ENCODE measurements at places on chromosomes 5 and 9.

DNA sequence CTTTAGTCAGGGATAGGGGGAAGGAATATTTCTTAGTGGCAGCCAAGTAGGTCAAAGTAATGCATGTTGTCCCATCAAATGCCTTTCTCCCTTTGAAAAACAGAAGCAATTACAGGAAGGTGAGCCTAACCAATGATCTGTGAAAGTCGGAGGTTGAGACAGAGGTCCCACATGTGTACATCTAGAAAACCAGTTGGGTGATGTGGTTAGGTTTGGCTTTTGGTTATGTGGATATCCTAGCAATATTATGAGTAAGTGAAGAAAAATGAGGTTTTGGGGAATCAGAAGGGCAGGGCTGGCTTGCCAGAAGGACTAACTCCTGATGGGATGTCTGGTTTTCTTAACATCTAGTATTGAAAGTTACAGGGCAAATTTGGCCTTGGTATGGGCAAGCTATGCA is 63.4 kb upstream of the PALM2AKAP2 start:
- DNase-seq, result no peak

DNA sequence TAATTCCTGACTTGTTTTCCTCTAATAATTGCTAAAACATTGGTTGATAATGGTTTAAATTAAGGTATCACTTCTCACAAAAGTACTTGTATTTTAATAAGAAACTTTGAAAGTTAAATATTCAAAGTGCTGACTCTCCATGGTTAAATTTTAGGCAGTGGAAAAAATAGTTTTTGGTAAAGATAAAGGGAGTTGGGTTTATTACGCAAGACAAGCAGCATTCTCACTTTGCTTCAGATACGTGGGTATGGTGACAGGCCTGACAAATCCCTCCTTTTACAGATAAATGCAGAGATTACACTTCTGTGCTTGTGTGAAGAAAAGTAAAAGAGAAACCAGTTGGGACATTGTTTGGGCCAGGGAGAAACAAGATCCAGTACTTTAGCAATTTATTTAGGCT is 14.5 kb upstream of the FAM170A start:
- no peak for DNase-seq

- DNase-seq, result no peak
Observed at GRCh38 chr9:14051419-14051818, 262.5 kb downstream of the NFIB start.

DNA sequence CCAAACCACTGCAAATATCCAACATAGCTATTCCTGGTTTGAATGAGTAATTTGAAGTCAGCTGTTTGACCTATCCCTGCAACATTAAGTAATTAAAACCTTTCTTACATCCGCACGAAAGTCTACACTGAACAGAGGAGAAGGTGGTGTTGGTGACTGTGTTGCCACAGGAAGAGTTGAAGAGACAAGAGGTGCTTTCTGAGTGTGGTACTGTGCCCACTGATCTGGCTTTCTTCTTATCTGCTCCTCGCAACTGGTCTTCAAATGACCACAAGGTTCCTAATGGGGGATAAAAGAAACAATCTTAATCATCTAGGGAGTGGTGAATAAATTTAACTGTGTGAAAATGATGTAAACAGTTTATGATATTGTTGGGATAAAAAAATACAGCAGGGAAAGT is 29.4 kb upstream of the PDCL start:
- DNase-seq, result no peak

- DNase-seq, result no peak
Observed at GRCh38 chr9:119768266-119768665, 399.0 kb upstream of the BRINP1 start.

DNA sequence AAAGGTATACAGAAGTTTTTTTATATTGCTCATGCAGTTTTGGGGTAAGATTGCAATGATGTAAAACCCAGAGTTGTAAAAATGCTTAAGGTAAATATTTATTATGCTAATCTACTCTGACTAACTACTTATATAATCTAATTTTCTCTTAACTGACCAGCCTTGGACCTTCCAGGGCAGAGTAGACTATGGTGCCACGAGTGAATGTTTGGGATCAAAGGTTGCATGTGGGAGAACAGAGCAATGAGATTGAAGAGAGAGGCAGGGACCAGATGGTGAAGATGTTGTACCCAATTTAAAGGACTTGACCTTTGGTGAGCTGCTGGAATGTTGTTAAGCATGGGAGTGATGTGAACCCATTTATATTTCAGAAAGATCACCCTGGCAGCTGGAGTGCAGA is 34.8 kb upstream of the PANK3 start:
- no peak for DNase-seq

- DNase-seq, result no peak
Observed at GRCh38 chr5:58069846-58070245, 390.0 kb downstream of the PLK2 start.

DNA sequence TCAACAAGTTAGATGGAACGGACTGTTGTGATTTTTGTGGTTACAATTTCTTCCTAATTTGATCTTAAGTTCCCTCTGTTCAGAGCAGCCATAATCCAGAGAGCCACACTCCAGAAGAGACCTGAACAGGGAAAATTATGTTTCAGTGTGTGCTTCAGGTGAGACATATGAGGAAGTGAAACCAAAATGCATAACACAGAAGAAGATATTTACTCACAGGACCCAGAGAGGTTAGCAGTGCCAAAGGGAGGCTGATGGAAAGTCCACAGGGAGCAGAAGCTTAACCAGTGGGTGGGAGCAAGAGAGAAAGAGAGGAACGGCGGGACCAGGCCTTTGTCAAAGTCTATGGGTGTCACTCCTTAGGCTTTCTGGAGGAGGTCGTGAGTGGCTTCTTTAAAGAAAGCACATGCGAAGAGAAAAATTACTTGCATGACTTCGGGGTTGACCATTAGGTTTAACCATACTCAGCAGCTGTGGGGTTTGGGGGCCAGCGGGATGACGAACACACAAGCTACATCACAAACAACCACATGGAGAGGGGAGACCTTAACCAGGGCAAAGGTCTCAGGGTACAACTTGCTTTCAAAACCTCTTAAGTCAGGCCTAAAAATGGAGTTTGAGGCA is 141.4 kb downstream of the MED10 start:
- no peak for DNase-seq

DNA sequence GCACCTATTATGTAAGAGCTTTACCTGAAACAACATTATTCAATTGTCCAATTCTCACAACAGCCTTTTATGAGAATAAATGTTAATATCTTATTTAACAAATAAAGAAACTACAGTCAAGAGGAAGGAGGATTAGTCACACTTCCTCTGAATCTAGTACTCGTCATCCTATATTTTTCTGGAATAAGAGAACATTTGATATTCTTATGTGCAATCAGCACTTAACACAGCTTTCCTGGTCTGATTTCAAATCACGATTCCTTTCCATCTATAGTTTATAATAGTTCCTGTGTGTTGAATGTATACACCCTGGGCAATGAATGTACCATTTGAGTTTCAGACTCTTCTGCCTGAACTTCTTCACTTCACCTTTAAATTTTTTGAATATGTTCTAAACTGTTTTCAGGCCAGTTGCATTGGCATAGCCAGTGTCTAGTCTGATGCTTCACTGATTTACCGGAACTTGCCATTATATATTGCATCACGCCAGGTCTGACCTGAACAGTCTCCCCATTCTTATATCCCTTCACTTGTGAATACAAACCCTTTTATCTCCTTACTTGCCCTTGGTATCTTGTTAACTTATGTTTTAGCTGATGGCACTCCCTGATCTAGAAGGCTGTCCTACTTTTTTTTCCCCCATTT is 698.3 kb downstream of the MAT2B start:
- DNase-seq, result no peak

DNA sequence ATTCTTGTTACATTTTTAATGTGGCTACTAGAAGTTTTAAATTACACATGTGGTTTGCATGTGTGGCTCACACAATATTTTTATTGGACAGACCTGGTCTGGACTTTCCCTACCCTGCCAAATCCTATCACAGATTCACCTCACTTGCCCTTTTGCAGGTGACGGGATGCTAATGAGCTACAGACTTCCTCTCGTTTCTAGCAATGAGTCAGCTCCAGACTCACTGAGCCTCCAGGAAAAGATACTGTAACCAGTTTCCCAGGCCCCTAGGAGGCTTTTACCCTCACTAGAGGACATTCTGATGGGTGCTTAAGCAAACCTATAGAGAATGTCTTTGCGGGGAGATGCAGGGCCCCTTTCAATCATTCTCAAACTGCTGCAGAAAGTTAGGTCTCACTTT is 135.4 kb downstream of the WDR41 start:
- peak; percentile 30 for DNase-seq

DNA sequence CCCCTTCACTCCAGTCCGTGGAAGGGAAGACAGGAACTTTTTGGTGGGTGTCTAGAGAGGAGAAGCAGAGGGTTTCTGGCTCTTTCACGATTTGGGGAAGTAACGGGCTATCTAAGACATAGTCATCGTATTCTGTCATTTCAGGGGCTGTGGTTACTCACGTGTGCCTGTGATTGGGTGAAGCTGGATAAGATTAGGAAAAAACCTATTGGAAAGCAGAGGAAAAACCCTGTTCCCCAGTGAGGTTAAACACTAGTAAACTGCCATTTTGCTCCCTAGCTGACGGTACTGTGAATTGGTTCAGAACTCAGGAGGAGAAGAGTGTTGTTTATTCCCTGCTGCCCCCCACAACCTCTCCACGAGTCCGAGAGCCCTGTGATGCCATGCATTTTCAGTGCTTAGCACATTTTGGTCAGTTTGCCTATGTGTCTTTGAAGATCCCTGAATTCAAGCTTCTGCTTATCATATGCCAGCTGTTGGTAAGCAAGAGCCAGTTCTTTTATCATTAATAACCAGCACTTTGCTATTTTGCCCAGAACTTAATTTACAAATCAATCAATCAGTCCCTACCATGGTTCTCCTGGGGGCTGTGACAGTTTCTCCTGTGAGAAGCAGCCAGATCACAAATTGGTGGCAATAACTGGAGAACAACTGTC is 45.1 kb upstream of the ROR2 start:
- no peak for DNase-seq

DNA sequence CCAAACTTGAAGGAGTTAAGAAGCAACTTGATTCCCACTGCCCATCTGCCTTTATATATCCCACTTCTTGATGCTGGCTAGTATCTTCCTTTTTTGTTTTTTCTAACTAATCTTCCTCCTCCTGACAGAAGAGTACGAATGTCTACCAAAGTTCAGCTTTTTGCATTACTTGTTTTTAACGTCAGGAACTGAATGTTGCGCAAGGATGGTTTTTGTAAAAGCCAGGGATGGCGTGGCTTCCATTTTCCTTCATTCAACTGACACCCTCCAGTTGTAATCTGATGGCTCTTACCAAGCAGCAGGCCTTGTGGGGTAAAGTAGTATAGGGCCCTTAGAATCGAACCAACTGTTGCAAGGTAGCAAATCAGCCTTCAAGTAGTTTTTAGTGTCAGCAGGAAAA is 70.8 kb upstream of the GPR151 start:
- DNase-seq, result no peak

DNA sequence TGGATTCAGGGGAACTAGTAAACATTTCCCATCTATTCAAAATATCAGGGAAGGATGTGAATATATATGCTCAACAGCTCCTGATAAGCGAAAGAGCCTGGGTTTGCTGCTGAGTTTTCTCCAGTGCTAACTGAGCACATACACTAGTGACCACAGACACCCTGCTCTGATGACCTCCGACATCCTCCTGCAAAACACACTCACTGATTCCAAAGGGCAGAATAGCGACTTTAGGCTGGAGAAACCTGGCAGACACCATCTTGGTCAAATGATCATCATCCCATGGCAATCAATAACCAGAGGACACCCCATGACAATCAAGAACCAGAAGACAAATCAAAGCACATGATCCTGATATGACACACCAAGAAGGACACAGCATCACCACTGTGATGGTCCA is 9.2 kb upstream of the GADD45G start:
- DNase-seq, result no peak

GRCh38 chr5:161403996-161404395 is 142.5 kb downstream of the GABRB2 start:
- DNase-seq, result no peak

DNA sequence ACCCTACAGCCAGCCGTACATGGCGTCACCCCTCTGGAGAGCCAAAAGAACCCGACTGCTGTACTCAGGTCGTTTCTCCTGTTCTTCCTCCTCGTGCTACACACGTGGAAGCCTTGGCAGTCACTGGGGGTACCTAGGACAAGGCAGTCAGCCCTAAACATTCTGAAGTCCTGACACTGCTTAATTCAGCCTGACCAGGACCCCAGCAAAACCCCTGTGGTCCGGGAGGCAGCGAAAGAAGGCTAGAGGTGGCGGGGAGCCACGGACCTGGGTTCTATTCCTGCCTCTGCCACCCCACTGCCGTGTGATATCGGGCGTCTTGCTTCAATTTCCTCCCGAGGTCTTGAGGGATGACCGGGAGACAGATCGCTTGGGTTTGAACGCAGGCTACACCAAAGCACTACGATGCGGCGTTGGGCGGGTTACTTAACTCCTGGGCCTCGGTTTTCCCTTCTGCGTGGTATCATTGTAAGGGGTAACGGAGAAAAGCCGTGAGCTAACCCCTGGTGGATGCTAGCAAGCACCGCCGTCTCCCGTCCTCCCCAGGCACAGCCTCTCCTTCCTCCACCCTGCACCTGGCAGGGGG is 429 bp upstream of the ARL10 start:
- no peak for DNase-seq

- no peak for DNase-seq
Observed at GRCh38 chr5:176157656-176158055, 80.6 kb upstream of the SIMC1 start.
